ENCODE measurements at places on chromosomes 1 and 21.
A peak's percentile ranks its signal among the peaks of the same experiment; 100 is the strongest.

GRCh38 chr1:10813799-10814198 is 17.4 kb upstream of the CASZ1 start:
- no peak for DNase-seq

DNA sequence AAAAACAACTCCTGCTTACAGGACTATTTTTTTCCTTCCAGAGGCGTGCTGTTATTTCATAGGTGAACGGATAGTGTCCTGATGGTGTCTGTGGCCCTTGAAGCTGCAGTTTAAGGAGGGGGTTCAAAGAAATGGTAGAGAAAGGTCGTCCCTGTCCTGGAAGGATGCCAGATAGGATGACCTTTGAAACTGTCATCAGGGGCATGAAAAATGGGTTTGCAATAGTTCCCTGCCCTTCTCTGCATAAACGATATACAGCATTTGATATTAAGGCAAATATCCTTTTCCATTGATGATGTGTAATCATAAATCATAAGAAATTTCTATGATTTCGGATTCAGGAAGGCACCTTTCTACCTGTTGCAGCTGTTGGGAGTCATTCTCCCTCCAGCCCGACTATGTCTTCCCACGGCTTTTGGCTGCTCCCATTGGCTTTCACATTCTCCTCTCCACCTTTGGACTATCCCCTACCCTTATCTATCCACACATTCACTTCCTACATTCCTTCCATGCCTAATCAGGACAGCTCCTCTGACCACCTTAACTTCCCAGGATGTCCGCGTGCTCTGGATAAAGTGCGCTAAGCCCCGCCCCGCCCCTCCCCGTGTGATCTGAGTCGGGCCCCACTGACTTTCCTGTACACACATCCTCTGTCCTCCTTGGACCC is 209.8 kb downstream of the DISC1 start:
- DNase-seq, result no peak

DNA sequence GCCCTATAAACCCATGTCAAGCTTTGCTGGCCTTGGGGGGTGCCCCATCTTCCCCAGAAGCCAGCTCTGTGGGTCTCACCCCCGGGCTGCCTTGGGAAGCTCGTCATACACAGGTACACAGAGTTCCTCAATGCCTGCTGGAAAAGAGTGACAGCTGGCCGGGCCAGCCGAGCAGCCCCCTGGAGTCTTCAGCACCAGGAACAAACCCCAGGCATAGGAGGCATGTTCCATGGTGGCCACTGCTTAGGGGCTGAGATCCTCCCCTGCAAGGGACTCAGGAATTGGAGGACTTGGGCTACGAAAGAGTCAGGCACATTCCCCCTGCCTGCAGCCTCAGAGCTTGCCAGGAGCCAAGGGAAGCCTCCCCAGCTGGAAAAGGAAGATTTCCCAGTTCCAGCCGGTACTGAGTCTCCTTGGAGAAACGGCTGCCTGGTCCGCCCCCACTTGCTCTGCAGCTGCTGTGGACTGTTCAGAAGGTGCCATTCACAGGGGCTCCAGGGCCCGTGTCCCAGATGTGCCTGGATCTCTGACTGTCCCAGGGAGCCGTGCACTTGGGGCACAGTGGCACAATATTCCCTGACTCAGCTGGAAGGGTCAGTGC is 89.5 kb downstream of the STUM start:
- no peak for DNase-seq

DNA sequence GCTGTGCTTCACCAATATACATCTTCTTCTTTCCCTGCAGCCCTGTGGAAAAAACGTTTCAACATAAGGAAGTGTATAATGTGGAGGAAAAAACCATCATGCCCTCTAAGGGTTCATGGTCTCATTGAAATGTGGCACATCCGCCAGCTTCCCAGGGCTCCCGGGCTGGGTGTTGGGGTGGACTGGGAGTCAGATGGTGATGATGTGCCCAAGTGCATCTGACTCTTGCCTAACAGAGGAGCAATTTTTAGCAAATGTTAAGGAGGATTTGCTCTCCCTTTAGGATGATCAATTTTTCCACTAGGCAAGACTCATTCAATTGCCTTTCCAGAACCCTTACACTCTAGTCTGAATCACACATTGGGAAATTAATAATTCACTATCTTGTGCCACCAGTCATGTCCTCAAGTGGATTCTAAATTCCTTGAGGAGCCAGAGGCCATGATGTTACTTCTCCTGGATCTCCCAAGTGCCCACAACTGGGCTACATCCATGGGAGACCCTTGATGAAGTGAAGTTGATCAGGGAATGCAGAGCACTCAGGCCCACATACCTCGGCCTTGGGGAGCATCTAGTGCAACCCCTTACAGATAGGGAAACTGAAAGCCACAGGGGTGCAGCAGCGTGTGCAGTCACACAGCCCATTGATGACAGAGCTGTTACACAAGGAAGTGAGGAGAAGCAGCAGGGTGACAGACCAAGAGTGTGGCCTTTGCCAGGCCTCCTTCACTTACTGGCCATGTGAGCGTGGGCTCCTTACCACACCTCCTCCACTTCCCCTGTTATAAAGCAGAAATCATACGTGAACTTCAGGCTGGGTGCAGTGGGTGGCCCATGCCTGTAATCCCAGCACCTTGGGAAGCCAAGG is 100.0 kb upstream of the SLC44A3 start:
- no peak for DNase-seq

DNA sequence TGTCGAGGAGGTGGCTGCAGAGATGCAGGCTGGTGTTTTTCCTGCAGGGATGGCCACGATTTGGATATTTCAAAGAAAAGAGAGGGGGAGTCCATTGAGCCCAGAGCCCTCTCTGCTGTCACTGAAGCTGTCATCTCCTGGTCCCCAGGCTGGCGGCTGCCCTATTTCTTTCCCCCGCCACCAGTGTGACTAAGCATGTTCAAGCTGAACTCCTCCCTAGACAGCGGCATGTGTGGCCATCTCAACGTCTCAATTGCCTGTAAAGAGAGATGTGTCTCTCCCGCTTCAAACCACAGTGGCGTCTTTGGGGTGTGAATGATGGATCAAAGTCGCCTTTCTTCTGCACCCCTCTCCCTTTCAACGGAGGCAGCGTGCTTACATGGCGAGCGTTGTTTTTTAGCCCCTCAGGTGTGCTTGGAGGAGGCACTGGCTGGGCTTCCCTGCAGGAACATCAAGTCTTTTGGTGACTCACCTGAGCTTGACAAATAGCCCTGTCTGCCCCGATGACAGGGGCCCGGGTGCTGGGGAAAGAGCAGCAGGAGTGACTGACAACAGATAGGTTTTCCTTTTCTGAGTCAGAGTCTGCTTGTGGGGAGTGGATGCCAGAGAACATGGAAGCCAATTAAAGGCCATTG is 346.4 kb upstream of the AJAP1 start:
- no peak for DNase-seq

GRCh38 chr1:55317673-55318072 is 102.5 kb upstream of the USP24 start:
- DNase-seq, result peak; percentile 81

DNA sequence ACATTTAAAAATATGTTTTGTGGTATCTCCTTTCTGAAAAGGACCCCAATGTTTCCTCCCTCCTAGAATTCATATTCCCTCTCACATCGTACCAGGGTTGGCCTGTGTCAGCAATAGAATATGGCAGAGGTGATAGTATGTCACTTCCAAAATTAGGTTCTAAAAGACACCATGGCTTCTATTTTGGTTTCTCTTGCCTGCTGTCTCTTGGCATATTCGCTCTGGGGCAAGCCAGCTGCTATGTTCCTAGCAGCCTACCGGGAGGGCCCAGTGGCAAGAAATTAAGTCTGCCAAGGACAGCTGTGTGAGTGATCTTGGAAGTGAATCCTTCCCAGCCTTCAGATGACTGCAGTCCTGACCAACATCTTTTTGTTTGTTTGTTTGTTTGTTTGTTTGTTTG is 92.9 kb upstream of the PPM1J start:
- no peak for DNase-seq

DNA sequence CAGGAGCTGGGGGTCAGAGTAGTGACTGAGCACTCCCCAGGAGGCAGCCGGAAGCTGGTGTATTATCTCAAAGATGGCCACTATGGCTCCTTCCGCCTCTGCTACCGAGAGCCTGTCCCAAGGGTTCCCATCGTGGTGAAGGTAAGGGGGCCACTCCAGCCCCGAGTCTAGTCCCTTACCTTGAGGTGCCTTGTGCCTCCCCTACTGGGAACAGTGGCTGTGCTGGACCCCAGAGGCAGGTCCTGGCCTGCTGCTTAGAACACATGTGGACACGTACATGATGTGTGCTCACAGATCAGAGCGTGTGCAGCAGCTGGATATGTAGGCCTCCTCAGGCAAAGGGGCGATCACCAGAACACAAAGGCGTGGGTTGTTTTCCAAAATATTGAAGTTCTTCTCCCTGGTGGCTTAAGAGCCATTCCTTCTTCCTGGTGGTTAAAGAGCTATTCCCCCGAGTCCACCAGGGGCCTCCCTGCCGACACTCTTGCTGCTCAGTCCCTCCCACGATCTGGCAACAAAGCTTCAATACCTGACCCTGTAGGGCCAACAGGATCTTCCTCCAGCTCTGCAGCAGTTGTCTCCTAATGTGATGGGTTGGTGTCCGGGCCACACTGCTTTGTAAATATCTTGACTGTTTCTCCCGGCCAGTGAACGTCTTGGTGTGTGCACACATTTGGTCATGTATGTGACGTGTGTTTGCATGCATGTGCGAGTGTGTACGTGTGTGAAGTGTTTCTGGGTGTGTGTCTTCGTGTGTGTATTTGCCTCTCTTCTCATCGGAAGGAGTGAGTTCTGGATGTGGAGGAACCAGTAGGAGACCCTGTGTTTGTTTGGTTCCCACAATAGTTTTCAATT is 68.4 kb upstream of the TINAGL1 start:
- no peak for DNase-seq

- DNase-seq, result no peak
These were observed 46.2 kb upstream of the ZC3H11B start for GRCh38 chr1:219659005-219659600.

DNA sequence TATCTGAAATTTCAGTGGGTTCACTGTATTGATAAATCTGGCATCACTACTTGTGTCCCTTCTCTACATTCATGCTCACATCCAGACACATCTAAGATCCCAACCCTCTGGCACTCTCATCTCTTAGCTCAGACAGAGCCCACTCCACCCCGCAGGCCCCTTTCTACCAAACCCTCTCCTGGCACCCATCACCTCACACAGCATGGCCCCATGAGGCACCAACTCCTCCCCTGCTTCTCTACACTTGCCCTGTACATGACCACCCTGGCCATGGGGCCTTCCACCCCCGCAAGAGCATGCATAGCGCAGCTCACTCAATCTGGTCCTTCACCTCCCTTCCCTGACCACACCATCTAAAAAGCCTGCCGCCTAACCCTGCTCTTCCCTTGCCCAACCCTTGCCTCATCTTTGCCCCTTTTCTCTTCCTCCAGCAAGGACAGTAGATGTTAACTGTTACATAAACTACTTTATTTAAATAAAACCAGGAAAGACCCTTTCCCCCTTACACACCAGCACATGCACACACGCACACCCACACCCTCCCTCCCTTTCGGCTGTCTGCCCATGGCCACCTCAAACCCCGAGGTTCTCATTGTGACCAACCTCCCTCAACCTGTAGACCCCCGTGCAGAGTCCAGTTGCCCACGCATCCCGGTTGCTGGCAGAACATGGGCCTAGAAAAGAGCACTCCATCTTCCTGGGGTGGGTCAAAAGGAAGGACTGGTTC is 15.6 kb downstream of the SH3BP5L start:
- no peak for DNase-seq

DNA sequence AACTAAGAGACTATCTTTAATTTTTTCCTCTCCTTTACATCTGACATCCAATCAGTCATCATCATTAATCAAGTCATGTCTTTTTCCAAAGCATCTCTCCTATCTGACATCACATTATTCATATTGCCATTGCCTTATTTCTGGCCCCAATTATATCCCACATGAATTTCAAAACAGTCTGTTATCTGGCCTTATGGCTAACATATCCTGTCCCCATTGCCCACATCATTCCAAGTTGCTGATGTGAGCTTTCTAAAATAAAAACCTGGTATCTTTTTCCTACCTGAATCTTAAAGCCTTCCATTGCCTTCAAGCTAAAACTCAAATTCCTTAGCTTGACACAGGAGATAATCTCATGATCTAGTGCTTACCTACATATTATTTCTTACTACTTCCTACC is 283.9 kb downstream of the LRRC40 start:
- DNase-seq, result no peak

GRCh38 chr1:230682274-230682673 is 31.6 kb downstream of the AGT start:
- DNase-seq, result no peak

- no peak for DNase-seq
These were observed 28.5 kb downstream of the WNT4 start for GRCh38 chr1:22114083-22115012.

GRCh38 chr21:32585042-32585710 is at the start of gene TCP10L:
TSS of gene TCP10L (minus strand) at chr21:32585523. CDS start at chr21:32584304, 1,219 bp downstream.
- no peak for DNase-seq

DNA sequence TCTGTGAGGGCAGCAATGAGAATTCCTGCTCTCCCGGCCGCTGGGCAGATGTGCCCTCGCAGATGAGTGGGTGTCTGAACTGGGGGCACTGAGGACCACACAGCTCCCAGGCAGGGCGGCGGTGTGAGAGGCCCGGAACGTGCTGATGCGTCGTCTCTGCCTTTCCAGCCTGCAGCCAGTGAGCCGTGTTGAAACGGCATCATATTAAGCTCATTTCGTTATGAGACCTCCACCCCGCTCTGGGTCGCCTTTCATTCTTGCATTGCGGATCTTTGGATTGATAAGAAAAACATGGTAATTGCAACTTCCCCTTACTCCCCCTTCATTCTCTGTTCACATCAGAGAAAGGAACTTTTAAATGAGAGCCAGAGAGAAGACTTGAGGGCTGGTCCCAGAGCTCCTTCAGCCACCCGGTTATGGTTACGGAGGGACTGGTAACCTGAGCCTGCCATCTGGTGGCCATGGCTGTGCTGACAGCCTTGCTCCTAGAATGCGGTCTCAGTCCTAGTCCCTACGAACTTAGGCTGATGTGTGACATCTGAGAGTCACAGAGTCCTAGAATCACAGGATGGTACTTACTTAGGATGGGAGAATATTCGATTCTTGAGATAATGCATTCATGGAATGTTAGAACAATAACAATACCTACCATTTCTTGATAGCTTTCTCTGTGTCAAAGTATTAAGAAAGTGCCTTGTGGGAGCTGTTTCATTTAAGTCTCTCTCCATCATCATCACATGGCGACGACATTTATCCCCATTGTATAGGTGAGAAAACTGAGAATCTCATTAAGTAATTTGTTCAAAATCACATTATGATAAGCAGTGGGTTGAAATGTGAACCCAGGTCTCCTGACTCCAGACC is 271.0 kb downstream of the TRABD2B start:
- DNase-seq, result peak; percentile 74

- DNase-seq, result no peak
These were observed 12.4 kb upstream of the EDARADD start for GRCh38 chr1:236381565-236382158.

DNA sequence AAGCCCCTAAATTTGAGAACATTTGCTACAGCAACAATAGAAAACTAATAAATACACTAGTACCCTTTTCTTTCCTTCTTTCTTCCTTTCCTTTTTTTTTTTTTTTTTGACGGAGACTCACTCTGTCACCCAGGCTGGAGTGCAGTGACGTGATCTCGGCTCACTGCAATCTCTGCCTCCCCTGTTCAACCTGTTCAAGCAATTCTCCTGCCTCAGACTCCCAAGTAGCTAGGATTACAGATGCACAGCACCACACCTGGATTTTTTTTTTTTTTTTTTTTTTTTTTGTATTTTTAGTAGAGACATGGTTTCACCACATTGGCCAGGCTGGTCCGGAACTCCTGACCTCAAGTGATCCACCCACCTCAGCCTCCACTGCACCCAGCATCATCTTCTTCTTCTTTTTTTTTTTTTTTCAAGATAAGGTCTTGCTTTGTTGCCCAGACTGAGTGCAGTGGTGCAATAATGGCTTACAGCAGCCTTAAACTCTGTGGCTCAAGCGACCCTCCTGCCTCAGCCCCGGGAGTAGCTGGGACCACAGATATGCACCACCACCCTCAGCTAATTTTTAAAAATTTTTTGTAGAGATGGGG is 19.6 kb upstream of the CBR3 start:
- no peak for DNase-seq

All from NCI-H526 treated with DMSO at 0.1 percent for 48 hours (cell line).